Central memory CD8-positive, alpha-beta T cell (primary cell): ENCODE measurements at places on chromosomes 2 and 18.

DNA sequence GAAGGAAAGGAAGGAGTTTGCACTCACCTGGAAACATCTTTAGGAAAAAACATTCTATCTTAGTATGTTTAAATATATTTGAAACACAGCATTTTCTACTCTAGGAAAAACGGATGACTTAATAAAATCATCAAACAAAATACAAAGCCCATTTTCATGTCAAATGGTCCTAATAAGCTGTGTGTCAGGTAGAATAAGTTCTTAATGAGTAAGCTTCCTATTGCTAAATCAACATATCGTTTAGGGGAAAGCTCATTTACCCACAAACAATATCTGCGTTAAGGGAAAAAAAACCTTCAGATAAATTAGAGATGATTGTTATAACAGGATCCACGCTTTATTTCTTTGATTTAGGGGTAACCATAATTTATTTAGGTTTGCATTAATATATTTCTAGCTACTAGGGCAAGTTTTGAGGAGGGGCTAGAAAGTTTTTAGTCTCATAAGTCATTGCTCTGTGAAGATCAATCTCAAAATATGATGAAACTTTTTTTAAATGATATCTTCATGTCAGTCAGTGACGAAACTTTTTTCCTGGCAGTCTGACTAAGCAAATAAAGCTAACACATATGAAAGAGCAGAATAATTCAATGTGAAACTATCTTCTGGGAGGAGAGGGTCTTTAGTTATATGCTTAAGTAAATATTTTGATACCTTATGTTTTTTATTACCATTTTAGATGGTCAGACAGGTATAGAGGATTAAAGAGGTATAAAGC is 147.1 kb downstream of the WDSUB1 start:
- DNase-seq, result no peak
- H3K27ac ChIP-seq, result no peak overlapping the region
- H3K4me1 ChIP-seq, result peaks cover 7% of the 10 kb centered on the region
- H3K27me3 ChIP-seq, result peaks cover 27% of the 10 kb centered on the region

DNA sequence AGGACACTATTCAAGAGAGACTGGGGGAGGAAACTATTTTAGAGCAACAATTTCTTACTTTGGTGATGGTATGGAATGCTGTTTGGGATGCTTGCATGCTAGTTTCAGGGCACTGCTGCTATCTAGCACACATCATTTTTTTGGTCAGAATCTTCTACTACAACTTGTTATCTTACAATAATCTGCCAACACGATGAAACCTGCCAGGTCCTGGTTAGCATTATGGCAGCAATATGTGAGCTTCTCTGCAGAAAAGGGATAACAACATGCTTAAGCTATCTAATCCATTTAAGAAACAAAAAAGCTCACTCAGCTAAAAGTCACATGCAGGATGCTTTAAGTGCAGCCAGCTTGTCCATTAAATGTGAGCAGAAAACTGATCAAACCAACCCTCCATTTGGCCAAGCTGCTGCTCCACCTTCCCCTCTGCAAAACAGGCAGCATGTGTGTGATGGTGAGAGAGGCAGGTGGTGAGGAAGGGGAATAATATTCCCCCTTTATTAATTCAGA is 30.1 kb downstream of the GAREM2 start:
- H3K27ac ChIP-seq, result no peak overlapping the region
- H3K4me3 ChIP-seq, result no peak overlapping the region
- no peaks in the 10 kb centered on the region for H3K27me3 ChIP-seq
- DNase-seq, result no peak
- H3K36me3 ChIP-seq, result peaks cover 63% of the 10 kb centered on the region

DNA sequence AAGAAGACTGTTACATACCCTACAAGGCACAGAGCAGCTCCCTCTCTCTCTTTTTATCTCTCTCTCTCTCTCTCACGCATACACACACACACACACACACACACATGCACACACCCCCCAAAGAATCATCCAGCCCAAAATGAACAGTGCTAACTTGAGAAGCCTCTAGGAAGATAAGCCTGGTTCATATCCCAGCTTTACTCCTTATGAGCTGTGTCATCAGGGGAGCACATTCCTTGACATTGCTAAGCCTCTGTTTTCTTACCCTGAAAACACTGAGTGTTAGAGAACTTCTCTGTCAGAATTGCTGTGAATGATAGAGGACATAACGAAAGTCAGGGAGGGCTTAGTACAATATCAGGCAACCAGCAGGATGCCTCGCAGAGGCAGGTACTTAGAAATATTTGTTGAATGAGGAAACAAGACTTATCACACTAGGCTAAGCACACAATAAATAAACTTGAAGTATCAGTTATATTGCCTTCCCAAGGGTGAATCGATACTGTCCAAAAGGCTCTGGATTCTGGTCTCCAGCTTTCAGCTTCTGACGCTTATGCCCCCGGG is 725.6 kb upstream of the ID2 start:
- H3K27ac ChIP-seq, result no peak overlapping the region
- H3K4me1 ChIP-seq, result no peaks in the 10 kb centered on the region

DNA sequence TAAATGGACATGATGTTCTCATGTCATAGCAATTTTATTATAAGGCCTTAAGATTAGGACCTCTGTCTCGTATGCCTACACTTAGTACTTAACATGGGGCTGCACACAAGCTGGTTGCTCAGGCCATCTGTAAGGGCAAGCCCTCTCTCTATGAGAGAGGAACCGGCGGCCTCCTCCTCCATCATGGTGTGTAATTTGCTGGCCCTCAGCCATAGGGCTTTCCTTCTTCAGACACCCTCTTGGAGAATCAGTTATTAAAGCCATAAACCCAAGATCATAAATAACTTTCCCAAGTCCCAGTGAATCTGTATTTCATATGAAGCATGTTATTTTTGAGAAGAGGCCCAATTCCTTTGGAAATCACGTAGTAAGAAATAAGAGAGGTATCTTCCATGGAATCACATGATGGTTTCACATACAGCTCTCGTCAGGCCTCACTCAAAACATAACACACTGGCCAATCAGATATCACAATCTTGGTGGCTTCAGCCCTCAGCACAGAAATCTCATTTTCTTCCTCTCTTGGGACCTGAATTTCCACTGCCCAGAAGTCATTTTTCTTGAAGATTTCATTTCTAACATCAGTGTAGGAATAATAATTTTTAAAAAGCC is 92.6 kb downstream of the RDH14 start:
- no peaks in the 10 kb centered on the region for H3K4me1 ChIP-seq
- H3K36me3 ChIP-seq, result no peaks in the 10 kb centered on the region
- no peak for DNase-seq
- no peak overlapping the region for H3K4me3 ChIP-seq
- no peak overlapping the region for H3K27ac ChIP-seq
- peaks cover 35% of the 10 kb centered on the region for H3K27me3 ChIP-seq

GRCh38 chr2:8872821-8873432 is 35.5 kb upstream of the KIDINS220 start:
- H3K27me3 ChIP-seq, result no peaks in the 10 kb centered on the region
- no peak for DNase-seq
- H3K4me1 ChIP-seq, result no peaks in the 10 kb centered on the region
